Caki2 (cell line): ENCODE measurements at places on chromosomes 2 and 18.

DNA sequence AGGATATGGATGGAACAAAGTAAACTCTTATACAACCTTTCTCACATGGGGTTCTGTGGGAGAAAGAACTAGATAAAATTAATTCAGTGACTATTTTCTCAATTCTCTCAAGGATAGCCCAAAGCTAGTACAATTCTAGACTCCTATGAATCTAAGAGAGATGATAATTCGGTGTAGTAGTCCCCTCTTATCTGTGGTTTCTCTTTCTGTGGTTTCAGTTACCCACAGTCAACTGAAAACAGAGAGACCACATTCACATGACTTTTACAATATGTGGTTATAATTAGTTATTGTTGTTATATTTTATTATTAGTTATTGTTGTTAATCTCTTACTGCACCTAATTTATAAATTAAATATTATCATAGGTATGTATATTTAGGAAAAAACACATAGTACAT lies 53.5 kb upstream of the C2orf15 start:
- no peak for DNase-seq

DNA sequence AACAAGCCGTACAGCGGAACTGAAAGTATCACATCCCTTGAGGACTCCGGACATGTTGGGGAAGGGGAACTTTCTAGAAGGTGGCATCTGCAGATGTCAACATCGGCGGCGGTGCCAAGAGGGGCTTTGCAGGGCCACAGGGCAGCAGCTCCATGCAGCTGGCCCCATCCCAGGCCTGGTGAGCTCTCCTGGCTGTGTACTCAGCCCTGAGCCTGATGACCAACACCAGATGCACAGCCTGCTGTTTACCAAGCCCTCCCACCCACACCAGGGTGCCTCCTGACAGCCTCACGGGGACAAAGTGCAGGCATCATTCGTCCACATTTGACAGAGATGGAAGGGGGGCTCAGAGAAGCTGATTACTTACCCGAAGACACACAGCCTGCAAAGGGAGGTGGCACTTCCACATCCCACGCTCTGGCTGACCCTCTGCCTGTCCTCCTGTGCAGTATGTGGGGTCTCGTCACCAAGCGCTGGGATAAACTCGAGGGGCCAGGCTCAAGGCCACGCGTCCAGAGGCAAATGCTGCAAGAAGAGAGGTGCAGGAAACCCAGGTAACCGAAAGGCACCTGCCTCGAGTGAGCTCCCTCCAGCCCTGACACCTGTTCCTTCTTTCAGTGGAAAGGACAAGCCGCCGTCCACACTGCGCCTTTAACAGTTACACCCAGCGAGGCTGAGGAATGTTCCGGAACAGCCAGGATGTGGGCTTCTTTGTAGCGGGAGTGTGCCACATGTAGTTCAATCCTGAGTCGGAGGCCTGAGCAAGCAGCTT lies 69.0 kb upstream of the ASAP2 start:
- no peak for DNase-seq

- DNase-seq = no peak
Observed at GRCh38 chr2:127437781-127438726, 19.8 kb downstream of the PROC start.

DNA sequence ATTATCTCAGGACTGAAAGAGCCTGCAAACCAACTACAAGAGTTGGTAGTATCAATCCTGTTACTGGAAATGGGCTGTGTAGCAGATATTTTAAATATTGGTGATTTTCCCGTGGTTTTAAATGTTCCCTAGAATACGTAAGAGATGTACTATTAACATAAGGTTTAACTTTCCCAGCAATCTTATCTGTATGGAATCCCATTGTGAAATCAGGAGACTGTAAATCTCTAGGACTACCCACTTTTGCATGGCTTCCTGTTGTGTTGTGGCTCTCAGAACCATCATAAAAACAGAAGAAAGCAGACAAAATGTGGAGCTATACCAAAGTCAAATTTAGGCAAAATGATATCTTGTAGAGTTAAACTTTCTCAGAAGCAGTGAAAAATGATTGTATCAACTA lies 641.5 kb upstream of the SETBP1 start:
- DNase-seq = no peak

GRCh38 chr2:133937669-133938068 lies 316.2 kb upstream of the MGAT5 start:
- no peak for DNase-seq

DNA sequence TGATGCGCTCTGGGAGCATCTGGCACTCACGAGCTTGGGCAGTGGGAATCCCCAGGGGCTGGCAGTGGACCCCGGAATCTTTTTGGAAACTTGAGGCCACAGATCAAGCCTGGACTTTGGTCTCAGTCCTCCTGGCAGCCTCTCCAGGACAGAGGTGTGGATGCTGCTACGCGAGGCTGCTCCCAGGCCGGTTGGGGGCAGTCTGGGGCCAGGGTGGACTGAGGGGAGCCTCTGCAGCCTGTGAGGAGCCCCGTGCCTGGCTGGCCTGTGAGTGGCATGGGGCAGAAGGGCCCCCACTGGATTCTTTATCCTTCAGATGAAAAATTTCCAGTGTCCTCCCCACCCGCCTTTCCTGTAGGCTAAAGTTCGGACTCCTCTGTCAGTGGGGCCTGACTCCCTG lies 12.7 kb upstream of the DES start:
- no peak for DNase-seq

DNA sequence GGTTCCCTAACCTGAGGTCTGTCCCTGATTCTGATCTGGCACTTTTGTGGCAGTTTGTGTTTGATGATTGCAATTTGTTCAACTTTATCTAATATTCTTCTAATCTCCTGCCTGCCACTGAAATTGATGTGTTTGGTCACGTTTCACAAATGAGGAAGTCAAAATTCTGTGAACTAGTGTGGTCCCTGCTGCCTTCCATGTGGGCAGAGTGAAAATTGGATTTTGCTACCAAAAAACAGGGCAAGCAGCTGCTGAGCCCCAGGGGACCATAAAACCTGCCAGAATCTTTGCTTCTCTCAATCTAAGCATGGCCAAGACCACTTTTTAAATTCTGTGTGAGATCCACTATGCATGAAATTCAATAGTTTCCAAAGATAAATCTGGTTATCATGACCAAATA lies 195.5 kb upstream of the CYRIA start:
- DNase-seq = no peak

- no peak for DNase-seq
Observed at GRCh38 chr2:26382564-26382963, 19.2 kb upstream of the DRC1 start.

DNA sequence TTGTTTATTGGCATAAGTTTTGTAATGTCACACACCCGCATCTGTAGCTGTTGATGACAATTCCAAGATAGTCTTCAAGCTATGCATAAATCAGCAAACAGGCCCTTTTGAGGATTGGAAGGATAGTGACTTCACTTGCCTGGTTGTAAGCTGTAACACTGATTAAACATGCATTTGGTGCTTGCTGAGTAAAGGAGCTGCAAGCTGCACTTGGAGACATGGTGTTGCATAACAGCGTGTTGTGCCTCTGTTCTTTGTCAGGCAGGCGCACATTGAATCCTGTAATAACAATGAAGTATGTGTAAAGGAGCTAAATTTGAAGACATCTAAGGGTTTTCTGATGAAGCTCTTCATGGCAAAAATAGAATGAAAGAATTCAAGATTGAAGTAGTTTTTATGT lies 68.7 kb upstream of the TTC27 start:
- DNase-seq = no peak

- DNase-seq = no peak
Observed at GRCh38 chr18:26470011-26470637, 78.2 kb downstream of the KCTD1 start.

DNA sequence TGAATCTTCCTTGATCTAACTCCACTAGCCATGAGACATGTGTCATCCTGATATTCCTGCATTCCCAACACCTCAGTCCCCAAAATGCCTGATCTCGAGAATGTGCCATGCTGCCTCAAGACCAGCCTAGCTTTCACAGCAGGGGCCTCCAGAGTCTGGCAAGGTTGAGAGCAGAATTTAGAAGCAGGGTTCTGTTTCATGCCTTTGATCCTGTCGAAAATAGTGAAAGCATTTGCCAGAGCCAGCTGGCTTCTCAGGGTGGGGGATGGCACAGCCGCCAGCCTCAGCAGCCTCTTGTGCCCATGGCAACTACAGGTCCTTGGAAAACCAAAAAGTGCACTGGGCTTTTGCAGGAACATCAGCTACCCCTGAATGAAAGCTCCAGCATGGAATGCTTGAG lies 143.5 kb downstream of the RTN4 start:
- no peak for DNase-seq

GRCh38 chr18:48390641-48391040 lies 18.5 kb downstream of the ZBTB7C start:
- DNase-seq = no peak

GRCh38 chr2:98787700-98788099 lies 56.8 kb upstream of the MGAT4A start:
- no peak for DNase-seq

DNA sequence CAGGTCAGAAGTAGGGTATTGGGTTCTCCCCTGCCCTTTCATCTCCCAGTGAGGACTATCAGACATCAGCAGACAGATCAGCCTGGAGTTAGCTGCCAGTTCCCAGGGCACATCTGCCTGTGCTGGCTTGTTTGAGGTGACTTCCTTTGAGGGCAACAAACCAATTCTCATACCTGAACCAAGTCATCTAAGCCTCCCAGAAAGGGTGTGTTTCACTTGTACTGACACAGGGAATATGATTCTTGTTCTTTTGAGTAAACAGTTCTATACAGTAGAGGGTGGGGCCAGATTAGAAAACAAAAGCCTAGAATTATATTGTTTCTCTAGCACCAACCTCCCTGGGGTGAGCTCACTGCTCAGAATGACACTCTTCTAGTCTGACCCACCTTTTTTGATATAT lies 591.9 kb downstream of the SLC4A3 start:
- DNase-seq = no peak

- no peak for DNase-seq
Observed at GRCh38 chr2:75321599-75321922, 122.2 kb upstream of the TACR1 start.

DNA sequence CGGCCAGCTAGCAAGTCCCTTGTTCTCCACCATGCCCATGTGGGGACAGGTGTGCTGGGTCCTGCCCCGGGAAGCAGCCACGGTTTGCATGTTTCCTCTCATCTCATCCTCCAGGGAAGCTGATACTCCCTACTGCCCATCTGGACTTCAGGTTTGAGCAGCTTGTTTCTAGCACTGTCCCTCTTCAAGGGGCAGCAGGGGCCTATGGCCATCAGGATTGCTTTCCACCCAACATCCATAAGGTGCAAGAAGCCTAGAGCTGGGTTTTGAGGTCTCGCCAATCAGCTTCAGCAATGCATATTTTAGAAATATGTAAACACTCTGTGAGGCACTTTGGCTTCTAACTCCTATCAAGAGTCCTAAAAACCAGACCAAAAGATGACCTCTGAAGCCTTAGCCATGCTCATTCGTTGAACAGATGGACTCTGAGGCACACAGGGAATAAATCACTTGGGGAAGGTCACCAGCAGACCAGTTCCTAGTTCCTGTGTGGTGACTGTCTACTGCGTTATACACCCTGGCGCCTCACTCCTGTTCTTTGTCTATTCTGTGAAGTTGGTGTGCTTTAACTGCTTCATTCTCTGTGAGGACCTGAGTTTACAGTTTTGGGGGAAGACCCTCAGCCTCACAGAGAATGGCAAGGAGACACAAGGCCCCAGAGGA lies 192.6 kb upstream of the TWIST2 start:
- DNase-seq = no peak

- DNase-seq = no peak
Observed at GRCh38 chr18:49169037-49169521, 218.3 kb upstream of the SMAD7 start.

DNA sequence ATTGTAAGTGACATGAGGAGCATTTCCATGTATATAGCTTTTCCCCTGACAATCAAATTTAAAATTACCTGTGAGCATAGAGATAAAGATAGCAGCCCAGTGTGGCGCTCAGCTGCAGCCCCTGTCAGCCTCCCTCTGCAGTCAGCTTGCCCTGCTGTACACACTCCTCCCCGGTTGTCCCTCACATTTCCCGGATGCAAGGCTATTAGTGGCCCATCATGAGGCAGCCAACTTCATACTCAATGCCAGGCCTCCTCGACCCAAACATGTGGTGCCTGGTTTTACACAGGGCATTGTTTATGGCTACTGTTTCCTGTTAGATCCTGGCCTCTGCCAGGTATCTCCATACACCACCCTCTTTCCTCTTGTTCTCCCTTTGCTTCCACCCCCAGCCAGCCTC lies 116.1 kb upstream of the SH3BP4 start:
- no peak for DNase-seq

GRCh38 chr2:160731856-160732255 lies 238.2 kb upstream of the RBMS1 start:
- no peak for DNase-seq

GRCh38 chr2:111057045-111057444 lies 63.7 kb upstream of the BCL2L11 start:
- no peak for DNase-seq

- DNase-seq = no peak
Observed at GRCh38 chr2:30272286-30272685, 41.0 kb downstream of the LBH start.

DNA sequence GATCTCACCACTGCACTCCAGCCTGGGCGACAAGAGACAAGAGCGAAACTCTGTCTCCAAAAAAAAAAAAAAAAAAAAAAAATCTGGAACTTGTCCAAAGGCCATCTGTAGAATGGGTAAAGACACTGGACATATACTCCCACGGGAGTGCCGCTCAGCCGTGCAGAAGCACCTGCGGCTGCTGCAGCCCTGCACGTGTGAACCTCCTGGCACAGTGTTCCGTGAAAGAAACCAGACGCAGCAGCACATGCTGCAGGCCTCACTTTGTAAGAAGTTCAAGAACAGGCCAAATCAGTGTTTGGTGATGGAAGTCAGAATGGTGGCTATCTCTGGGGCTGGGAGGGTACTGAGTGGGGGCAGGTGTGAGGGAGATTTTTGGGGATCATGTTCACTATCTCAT lies 6.5 kb downstream of the CHRND start:
- no peak for DNase-seq

GRCh38 chr2:235806986-235807750 lies 313.3 kb downstream of the AGAP1 start:
- no peak for DNase-seq

DNA sequence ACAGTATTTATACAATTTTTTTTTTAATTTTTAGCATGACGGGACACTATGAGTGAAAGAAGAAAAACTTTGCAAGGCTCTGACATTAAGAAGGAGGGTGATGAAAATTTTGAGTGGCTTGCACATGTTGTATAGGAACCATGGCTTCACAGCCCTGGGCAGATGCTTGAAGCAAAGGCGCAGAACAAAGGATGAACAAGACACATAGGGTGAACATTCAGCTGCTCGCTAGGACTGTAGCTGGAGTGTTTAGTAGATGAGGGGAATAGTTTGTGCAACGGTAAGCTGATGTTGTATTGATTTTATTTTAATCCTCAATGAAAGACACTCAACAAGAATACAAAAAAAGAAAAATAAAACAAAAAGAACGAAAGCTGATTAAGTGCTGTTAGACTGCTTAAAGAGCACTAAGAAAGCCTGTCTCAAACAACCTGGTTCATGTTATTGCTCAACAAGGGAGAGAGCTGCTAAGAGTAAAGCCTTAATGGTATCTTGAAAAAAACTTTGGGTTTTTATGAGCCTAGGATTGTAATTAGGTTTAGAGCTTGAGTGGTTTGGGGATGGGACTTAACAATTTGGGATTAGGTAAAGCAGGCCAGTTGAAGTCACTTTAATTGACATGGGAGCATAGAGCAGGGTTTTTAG lies 41.2 kb upstream of the GCFC2 start:
- DNase-seq = no peak
